HL-60 (cell line): ENCODE measurements at places on chromosomes 7 and 10.

- DNase-seq: no peak
These were observed 9.5 kb downstream of the SLC13A1 start for GRCh38 chr7:123190109-123190831.

GRCh38 chr10:114697061-114697598, 39.1 kb upstream of the ABLIM1 start:
- DNase-seq: no peak

GRCh38 chr10:67668448-67668847, 27.5 kb downstream of the CTNNA3 start:
- DNase-seq: no peak

DNA sequence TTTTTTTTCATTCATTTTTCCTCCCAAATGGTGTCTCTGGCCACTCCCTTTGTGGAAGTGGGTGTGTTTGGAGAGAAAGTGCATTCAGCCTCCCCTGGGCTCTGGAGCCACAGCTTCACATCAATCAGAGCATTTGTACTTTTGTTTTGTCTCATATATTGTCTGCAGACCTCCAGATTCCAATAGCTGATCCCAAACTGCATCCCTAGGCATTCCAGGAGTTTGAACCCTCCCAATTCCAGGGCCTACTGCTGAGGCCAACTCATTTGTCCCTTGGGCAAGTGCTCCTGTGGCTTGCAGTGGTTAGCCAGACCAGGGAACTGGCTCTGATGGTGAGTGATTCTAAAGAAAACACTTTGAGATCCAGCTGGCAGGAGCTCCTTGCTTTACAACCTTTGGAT, 163.3 kb downstream of the IPMK start:
- DNase-seq: no peak

DNA sequence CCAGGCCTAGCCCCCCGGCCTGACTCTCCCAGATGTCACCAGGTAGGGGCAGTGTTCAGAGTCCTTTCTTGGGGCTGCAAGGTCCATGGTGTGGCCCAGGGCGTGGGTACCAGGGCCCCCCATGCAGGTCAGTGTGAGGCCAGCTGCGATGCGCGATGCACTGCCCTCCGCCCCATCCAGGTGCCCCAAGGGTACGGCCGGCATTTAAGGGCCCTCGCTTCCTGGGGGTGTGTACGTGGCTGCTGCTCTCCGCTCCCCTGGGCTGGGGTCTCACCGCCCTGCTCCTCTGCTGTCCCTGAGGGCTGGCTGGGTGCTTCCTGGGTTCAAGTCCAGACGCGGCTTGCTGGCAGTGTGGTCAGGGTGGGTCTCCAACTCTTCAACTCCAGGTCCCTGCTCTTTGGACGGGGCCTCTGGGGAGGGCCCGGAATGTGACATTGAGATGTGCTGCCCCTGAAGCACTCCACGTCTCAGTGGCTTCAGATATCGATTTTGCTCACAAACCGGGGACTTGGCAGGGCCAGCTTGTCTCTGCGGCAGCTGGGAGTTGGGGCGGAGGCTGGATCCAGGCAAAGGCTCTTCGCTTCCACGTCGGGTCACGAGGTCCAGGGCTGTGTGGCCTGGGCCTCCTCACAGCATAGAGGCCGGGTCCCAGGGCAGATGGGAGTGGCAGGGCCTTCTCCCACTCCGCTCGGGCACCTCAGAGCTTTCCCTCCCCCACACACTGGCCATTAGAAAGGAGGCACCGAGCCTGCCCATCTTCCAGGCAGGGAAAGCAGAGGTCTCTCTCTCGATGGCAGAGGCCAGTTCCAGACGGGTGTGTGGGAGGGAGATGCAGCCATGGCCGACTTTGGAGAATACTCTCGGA, 93.2 kb downstream of the UNCX start:
- DNase-seq: no peak

- DNase-seq: no peak
These were observed 116.5 kb upstream of the SVIL start for GRCh38 chr10:29751240-29751639.

- no peak for DNase-seq
These were observed 850.3 kb upstream of the SORCS1 start for GRCh38 chr10:108014902-108015177.

DNA sequence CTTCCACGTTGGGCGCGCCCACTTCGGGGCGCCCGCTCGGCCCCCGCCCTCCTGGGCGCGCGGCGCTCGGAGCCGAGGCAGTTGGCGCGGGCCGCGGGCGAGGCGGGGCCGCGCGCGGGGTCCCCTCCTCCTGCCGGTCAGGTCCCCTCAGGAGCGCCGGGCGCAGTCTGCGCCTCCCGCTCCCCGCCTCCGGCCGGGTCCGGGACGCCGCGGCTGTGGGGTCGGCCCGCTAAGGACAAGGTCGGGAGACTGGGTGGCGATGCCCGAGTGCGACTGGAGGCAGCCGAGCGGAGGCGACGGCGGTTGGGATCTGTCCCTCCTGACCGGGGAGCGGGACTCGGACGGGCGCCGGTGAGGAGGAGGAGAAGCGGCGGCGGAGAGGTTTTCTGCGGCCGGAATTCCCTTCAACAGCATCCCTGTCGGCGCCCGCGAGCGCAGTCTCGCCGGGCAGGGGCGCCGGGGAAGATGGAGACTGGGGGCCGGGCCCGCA, at the start of gene ATRNL1:
Gene ATRNL1 (plus strand): TSS at position 80 of the 490 bp plus-strand sequence. CDS start 386 bp downstream, at position 466.
- no peak for DNase-seq

DNA sequence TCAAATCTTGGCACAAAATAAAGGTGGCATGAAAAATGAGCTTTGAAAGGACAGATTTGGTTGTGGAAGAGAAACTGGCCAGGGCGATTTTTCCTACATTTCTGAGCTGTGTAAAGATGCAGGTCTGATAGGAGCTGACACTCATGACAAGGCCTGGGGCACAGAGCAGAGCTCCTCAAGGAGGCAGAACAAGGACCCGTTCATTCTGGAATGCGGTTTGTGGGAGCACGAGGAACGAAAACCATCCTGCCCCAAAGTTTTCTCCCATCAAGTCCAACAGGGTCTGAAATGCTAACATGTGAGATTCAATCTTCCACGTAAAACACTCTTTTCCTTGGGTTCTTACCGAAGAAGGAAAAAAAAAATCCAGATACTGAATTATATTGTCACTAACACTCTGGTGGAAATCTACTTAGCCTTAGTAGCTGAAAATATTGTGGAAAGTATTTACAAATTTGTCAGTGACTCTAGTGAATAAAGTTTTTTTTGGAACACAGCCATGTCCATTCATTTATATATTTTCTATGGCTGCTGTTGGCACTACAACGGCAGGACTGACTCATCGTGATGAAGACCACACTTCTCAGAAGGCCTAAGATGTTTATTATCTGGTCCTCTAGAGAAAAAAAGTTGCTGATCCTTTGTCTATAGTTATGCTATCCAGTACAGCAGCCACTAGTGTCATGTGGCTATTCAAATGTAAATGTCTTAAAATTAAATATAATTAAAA, 215.7 kb downstream of the BAMBI start:
- DNase-seq: no peak

DNA sequence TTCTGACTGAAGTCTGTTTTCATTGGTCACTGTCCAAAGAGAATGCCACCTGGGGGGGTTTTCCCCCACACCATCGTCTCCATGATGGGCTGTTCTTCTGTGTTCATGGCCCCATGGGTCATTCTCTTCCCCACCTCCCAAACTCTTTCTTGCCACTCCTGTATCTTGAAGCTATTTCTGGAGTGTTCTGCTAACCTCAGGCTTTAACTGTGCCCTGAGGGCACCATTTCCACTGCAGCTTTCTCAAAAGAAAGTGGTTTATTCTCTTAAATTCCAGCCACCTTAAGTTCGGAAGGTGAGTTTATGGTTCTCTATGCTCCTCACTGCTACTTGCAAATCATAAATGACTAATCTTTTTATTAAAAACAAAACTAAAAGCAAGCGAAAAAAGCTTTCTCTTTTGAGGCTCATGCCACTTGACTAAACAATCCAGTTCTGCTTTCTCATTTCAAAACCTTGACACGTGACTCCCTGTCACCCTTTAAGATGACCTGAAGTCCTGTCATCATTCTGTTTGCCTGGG, 7.4 kb upstream of the APBB1IP start:
- DNase-seq: peak; percentile 60

DNA sequence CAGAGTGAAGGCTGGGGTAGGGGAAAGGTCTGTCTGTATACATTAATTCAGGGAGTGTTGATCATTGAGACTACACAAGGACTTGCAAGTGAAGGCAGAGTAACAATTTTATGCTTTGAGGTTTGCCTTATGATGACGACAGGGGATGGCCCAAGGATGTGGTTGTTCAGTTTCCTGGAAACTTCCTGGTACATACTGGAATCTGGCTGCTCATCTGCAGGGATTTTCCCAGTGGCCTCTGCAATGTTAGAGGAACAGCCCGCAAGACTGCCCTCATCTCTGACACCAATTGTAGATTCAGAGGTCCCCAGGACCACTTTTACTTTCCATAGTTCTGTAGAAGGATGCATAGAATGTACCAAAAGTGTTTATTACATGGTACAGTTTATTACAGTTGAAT, 189.6 kb downstream of the TMEM178B start:
- no peak for DNase-seq

DNA sequence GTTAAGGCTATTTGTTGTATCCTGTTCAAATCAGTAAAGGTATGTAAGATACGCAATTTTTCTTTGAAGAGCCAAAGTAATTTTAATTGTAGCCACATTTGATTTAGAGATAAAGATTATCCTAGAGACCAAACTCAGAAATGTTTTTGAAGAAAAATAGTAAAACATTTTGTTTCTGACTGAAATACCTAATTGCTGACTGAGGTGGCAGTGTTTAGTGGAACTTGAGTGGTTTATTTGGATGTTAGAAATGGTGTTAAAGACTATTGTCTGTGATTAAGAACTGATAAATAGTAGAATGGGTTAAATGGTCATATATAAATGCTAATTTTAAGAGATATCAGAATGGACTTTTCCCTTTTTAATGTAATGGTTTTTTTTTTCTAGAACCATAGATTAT, 15.3 kb downstream of the EDRF1 start:
- no peak for DNase-seq

DNA sequence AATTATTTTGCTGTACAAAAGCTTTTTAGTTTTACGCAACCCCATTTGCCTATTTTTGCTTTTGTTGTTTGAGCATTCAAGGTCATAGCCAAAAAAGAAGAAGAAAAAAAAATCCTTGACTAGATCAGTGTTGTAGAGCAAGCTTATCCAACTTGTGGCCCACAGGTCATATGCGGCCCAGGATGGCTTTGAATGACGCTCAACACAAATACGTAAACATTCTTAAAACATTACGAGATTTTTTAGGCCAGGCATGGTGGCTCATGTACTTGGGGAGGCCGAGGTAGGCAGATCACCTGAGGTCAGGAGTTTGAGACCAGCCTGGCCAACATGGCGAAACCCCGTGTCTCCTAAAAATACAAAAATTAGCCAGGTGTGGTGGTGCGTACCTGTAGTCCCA, 8.1 kb upstream of the MALSU1 start:
- DNase-seq: no peak

DNA sequence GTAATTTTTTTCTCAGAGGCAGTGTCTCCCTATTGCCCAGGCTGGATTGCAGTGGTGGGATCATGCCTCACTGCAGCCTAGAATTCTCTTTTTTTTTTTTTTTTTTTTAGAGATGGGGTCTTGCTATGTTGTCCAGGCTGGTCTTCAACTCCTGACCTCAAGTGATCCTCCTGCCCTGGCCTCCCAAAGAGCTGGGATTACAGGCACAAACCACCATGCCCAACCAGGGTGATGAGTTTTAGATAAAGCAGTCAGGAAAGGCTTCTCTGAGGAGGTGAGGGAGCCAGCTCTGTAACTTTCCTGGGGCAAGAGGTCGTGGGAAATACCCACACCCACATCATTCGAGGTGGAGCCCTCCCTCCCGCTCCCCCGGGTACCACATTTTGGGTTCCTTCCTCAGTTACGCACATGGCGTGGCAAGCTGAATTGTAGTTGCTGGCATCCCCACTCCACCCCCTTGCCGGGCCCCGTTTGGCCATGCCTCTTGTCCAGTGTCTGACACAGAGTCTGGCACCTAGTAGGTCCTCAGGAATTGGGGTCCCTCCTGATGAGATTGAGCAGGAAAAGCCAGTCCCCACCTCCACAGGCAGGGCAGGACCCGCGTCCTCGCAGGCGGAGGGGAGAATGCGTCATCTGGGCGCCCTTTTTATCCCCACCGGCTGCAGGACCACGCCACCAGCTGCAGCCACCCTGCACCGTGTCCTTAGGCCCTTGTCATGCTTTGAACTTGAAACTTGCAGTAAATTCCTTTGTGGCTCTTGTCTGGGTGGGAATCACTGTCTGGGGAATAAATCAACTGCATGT, 43.4 kb downstream of the CLIP2 start:
- no peak for DNase-seq

GRCh38 chr10:99930731-99931550, 78.8 kb downstream of the DNMBP start:
- DNase-seq: no peak

DNA sequence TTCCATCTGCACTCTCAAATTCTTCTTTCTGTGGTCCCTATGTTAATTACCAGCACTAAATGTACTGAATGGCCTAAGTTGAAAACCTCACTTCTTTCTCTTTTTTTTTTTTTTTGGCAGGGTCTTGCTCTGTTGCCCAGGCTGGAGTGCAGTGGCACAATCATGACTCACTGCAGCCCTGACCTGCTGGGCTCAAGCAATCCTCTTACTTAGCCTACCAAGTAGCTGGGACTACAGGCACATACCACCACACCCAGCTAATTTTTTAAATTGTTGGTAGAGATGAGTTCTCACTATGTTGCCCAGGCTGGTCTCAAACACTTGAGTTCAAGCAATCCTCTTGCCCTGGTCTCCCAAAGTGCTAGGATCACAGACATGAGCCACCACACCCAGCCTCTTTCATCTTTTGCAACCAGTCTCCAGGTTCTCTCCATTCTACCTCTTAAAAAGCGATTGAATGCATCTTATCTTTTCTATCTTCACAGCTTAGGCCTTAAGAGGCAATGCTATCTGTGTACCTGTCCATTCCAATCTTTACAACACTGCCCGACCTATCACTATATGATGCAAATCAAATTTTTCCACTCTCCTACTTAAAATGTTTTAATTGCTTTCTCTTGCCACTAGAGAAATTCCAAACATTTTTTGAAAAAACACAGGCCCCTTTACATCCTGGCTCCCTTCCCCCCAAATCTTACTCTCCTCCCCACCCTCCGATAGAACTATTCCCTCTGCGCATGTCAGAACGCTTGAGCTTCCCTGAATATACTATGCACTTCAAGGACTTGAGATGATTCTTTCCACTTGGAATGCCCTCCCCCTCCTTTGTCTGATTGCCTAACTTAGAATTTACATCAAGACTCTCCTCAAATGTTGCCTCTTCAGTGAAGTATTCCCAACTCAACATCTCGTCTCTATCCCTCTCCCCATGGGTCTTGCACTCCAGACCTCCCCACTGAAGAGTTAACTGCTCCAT, 6.0 kb downstream of the ICA1 start:
- DNase-seq: no peak

DNA sequence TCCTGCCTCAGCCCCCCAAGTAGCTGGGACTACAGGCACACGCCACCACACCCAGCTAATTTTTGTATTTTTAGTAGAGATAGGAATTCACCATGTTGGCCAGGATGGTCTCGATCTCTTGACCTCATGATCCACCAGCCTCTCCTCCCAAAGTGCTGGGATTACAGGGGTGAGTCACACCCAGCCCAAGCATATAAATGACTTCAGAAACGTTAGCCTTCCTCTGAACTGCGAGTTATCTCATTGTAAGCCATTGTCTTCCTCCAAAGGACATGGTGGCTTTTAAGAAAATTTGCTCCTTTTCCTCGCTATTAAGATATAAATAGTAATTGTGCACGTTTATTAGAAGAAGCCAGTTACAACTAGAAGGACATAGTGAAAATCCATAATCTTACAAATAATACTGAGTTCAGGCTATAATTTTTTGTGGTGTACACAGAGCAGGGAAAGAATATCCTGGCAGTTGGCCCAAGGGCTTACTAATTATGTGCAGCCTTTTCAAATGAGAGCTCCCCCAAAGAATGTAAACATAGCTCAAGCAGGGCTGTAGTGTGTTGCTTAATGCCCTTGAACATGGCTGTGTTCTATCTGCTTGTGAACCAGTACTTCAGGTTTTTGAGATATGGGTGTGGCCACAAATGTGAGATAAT, 495.8 kb downstream of the PARD3 start:
- DNase-seq: no peak
